ENCODE measurements at places on chromosomes 5 and 9.

GRCh38 chr5:173915310-173916014 is 27.3 kb downstream of the CPEB4 start:
- peaks cover 9% of the 10 kb centered on the region for H3K36me3 ChIP-seq
- no peak overlapping the region for H3K27ac ChIP-seq
- peaks cover 25% of the 10 kb centered on the region for H3K4me1 ChIP-seq
- no peak overlapping the region for H3K4me3 ChIP-seq

DNA sequence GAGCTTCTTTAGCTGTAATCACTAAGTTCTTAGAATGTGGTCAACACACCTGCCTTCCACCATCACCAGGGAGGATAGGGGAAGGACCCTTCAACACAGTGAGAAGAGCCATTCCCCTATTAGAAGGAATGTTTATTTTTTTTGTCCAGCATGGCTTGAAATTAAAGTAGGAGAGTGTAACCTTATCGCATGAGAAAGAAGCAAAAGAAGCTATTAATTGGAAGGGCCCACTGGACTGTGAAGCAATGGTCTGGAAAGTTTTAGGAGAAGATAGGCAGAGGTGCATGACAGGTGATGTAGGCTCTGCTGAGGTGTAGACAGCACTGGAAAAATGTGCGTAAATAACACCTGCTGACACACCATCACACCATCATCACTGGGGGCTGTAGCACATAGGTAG is 1526.0 kb downstream of the MAT2B start:
- no peaks in the 10 kb centered on the region for H3K36me3 ChIP-seq
- no peak for DNase-seq
- no peaks in the 10 kb centered on the region for H3K27me3 ChIP-seq
- no peaks in the 10 kb centered on the region for H3K4me1 ChIP-seq

- no peak for DNase-seq
- H3K27ac ChIP-seq = no peak within 1 kb of the TSS
These were observed at the start of gene UAP1L1 for GRCh38 chr9:137077010-137077747. Gene UAP1L1 (plus strand): TSS chr9:137077517. CDS start chr9:137077533, 16 bp downstream.

GRCh38 chr9:123338710-123339665 is 17.0 kb upstream of the CRB2 start:
- no peak for DNase-seq
- peak overlapping the region; percentile 70 for H3K4me3 ChIP-seq
- peaks cover 9% of the 10 kb centered on the region for H3K4me1 ChIP-seq

- peaks cover 16% of the 10 kb centered on the region for H3K4me1 ChIP-seq
- no peaks in the 10 kb centered on the region for H3K27me3 ChIP-seq
- no peaks in the 10 kb centered on the region for H3K36me3 ChIP-seq
- H3K4me3 ChIP-seq = no peak overlapping the region
- H3K27ac ChIP-seq = no peak overlapping the region
These were observed 23.3 kb downstream of the SPRY4 start for GRCh38 chr5:142301540-142301939.

- H3K36me3 ChIP-seq = no peaks in the 10 kb centered on the region
- no peaks in the 10 kb centered on the region for H3K4me1 ChIP-seq
- no peak for DNase-seq
- no peaks in the 10 kb centered on the region for H3K27me3 ChIP-seq
These were observed 14.3 kb downstream of the RASGEF1C start for GRCh38 chr5:180194410-180195345.

GRCh38 chr5:158414780-158415179 is 555.8 kb upstream of the CLINT1 start:
- no peak overlapping the region for H3K4me3 ChIP-seq
- DNase-seq = no peak

- H3K4me1 ChIP-seq = no peaks in the 10 kb centered on the region
- no peak for DNase-seq
- no peak overlapping the region for H3K4me3 ChIP-seq
- no peaks in the 10 kb centered on the region for H3K27me3 ChIP-seq
These were observed 191.7 kb downstream of the FSTL4 start for GRCh38 chr5:133420440-133421301.

- H3K4me3 ChIP-seq = no peak overlapping the region
- no peaks in the 10 kb centered on the region for H3K36me3 ChIP-seq
- peaks cover 80% of the 10 kb centered on the region for H3K4me1 ChIP-seq
- no peak for DNase-seq
- H3K27ac ChIP-seq = peak overlapping the region; percentile 61
- no peaks in the 10 kb centered on the region for H3K27me3 ChIP-seq
These were observed 4.4 kb downstream of the IL33 start for GRCh38 chr9:6219981-6220380.

- H3K4me1 ChIP-seq = no peaks in the 10 kb centered on the region
- H3K4me3 ChIP-seq = no peak overlapping the region
- DNase-seq = no peak
- peaks cover 26% of the 10 kb centered on the region for H3K36me3 ChIP-seq
These were observed 42.7 kb upstream of the NCS1 start for GRCh38 chr9:130129432-130130061.

DNA sequence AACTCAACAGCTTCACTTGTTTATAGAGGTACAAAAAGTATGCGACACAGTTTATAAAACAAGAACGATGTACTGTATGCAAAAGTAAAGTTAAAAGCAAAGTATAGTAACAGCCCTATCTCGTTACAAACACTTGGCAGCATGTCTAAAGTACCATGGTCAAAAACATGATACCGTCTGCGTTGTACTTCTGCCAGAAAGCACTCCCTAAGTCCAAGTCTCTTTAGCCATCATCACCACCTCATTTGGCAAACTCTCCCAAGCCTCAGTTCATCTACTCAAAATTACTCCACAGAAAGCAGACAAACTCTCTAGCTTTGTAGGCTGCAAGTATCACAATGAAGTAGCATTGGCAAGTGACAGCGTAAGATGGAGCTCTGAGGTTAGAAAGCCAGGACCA is 73.4 kb downstream of the NFIB start:
- H3K27me3 ChIP-seq = no peaks in the 10 kb centered on the region
- no peak for DNase-seq
- no peak overlapping the region for H3K27ac ChIP-seq
- peaks cover 17% of the 10 kb centered on the region for H3K4me1 ChIP-seq

DNA sequence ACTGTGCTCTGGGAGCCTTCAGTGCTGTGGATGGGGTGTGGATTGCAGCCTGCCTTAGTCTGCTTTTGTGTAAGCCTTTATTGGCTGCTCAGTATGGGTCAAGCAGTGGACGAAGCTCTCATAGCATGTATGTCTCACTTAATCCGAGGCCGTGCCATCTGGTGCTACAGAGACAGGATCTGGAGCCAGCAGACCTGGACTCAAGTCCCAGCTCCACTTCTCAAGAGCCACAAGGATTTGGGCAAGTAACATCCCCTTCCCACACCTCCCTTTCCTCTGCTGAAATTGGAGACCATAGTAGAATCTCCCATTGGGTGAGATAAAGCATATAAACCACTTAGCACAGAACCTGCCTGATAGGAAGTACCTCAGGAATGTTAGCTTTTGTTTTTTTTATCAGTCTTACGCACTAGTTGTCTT is 23.4 kb upstream of the LECT2 start:
- H3K4me1 ChIP-seq = peaks cover 6% of the 10 kb centered on the region
- no peak for DNase-seq
- no peaks in the 10 kb centered on the region for H3K27me3 ChIP-seq
- no peak overlapping the region for H3K27ac ChIP-seq
- no peak overlapping the region for H3K4me3 ChIP-seq

DNA sequence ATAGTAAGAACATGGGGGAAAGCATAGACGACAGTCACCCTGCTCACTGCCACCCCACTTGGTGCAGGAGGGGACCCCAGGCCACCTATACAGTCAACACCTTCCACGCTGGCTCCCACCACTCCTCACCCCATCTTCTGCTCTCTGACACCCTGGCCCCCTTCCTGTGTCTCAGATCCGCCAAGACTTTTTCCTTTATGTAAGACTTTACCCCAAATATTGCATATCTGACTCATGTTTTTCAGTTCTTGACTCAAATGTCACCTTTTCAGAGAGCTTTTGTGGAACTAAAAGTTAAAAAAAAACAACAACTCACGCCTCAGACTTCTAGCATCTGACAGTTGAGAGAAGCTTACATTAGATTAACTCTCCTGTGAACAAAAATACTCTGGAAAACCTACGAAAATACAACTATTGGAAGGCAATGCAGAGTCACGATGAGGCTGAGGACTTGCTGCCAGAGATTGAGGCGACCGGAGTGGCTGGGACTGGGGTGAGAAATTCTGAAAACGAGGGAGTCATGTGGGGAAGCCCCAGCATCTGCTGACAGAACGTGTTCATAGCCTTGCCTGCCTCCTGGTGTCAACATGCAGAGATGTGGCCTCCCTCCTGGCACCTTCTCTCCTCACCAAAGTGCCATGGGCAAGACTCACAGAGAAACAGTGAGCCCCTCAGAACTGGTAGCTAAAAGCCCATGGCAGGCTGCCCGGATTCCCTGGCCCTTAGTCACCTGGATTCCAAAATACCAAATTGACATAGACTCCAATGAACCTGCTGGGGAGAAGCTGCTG is 22.4 kb upstream of the FCN2 start:
- no peak overlapping the region for H3K27ac ChIP-seq
- H3K27me3 ChIP-seq = no peaks in the 10 kb centered on the region
- H3K4me3 ChIP-seq = no peak overlapping the region
- H3K36me3 ChIP-seq = no peaks in the 10 kb centered on the region

GRCh38 chr5:37893434-37894134 is 53.7 kb upstream of the GDNF start:
- H3K4me1 ChIP-seq = no peaks in the 10 kb centered on the region
- H3K27me3 ChIP-seq = no peaks in the 10 kb centered on the region
- no peaks in the 10 kb centered on the region for H3K36me3 ChIP-seq
- no peak overlapping the region for H3K4me3 ChIP-seq

- no peak overlapping the region for H3K27ac ChIP-seq
- H3K4me3 ChIP-seq = peak overlapping the region; percentile 2
- DNase-seq = no peak
- no peaks in the 10 kb centered on the region for H3K36me3 ChIP-seq
- peaks cover 6% of the 10 kb centered on the region for H3K4me1 ChIP-seq
- H3K27me3 ChIP-seq = no peaks in the 10 kb centered on the region
These were observed 63.8 kb upstream of the ZNF462 start for GRCh38 chr9:106799152-106799551.

DNA sequence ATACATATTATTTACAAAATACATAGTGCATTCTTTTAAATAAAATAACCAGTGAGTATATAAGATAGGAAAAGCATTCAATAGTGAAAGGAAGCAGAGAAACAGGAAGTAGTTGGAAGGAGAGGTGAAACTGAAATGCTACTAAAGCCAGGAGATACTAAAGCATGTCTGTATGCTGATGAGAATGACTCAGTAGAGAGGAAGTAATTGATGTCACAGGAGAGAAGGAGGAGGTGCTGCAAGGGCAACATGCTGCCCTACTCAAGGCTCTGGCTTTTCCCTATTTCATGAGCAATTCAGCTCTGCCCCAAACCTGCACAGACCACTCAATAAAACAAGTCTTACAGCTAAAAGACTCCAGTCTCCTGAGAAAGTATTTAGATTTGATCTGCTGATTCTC is 108.5 kb upstream of the TXNDC8 start:
- H3K27me3 ChIP-seq = no peaks in the 10 kb centered on the region
- no peak overlapping the region for H3K27ac ChIP-seq
- no peak overlapping the region for H3K4me3 ChIP-seq
- no peak for DNase-seq

DNA sequence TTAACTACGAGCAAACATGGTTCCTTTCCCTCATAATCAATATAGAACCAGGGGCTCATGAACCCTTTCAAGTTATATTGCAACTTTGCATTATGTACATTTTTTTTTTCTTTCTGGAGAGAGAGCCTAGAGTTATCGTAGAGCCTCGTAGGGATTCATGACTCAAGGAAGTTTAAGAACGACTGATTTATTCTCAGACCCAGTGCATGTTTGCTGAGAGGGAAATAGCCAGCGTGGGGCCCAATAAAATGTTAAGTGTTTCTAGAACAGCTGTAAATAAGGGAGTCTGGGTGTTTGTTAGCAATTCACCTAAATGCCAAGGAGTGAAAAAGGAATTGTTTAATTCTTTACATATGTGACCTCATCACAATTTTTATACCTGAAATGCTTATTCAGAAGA is 119.0 kb upstream of the KLF9 start:
- H3K27ac ChIP-seq = no peak overlapping the region
- DNase-seq = no peak
- no peaks in the 10 kb centered on the region for H3K27me3 ChIP-seq
- H3K4me3 ChIP-seq = no peak overlapping the region
- H3K36me3 ChIP-seq = no peaks in the 10 kb centered on the region

DNA sequence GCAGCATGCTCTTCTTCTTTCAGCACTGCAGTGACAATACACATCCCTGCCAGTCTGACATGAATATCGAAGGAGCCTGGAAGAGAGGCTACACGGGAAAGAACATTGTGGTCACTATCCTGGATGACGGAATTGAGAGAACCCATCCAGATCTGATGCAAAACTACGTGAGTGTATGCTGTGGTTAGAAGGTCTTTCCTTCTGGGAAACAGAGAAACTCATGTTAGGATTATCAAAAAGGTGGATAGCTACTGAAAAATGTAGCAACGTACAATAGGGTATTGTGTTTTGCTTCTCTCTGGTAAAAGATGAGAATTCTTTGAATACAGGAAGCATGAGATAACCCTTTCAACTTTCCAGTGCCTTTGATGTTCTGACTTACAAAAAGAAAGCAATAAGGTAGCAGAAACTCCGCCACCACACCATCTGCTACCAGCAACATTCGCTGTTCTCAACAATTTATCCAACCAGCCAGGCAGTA is 133.3 kb downstream of the PCSK5 start:
- H3K4me3 ChIP-seq = no peak overlapping the region
- no peaks in the 10 kb centered on the region for H3K4me1 ChIP-seq
- H3K36me3 ChIP-seq = peaks cover 10% of the 10 kb centered on the region
- H3K27ac ChIP-seq = no peak overlapping the region

- H3K27me3 ChIP-seq = no peaks in the 10 kb centered on the region
- no peak for DNase-seq
- H3K36me3 ChIP-seq = no peaks in the 10 kb centered on the region
These were observed 10.8 kb upstream of the IFNA2 start for GRCh38 chr9:21395778-21396717.

DNA sequence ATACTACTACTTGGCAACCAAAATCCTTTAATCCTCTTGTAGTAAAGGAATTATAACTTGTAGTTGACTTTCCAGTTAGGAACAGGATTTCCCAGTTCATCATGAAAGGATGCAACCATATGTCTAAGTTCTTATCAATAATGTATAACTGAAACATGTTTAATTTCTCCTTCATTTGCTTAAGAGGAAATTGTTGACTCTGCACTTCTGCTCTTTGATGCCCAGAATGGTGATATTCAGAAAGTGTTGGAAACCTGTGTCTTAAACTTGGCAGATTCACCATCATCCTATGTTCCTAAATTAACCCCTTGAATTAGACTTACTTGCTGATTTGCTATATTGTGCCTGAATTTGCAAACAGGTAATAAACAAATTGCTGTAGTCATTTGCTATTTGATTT is 201.5 kb downstream of the PTPRD start:
- H3K27ac ChIP-seq = no peak overlapping the region
- H3K27me3 ChIP-seq = no peaks in the 10 kb centered on the region
- no peak for DNase-seq
- H3K4me3 ChIP-seq = no peak overlapping the region
- no peaks in the 10 kb centered on the region for H3K4me1 ChIP-seq
- H3K36me3 ChIP-seq = no peaks in the 10 kb centered on the region
